ENCODE measurements at places on chromosomes 12 and 14. TPM values are rescaled to one million over a fixed set of nuclear protein-coding genes. Genes with fewer than 3 reads are reported as not detected.

DBX2 gene
- polyA plus RNA-seq: not detected

WIF1 gene
- not detected for polyA plus RNA-seq

CCDC177 gene
- not detected for polyA plus RNA-seq

PRB2 gene
- not detected for polyA plus RNA-seq

TAS2R43 gene
- not detected for polyA plus RNA-seq

CCND2 gene
- polyA plus RNA-seq: 48.0 TPM

FGD4 gene
- 5.1 TPM for polyA plus RNA-seq

COX8C gene
- polyA plus RNA-seq: not detected

BATF gene
- polyA plus RNA-seq: 1.3 TPM

MGST1 gene
- polyA plus RNA-seq: 21.7 TPM
